ENCODE measurements at places on chromosomes 5 and 9. TPM values are rescaled to one million over a fixed set of nuclear protein-coding genes. Genes with fewer than 3 reads are reported as not detected.

CRHBP gene
- total RNA-seq: not detected

TPPP gene
- 35.4 TPM for total RNA-seq

INSYN2B gene
- not detected for total RNA-seq

TRIM32 gene
- total RNA-seq: 8.6 TPM

TLR4 gene
- total RNA-seq: 1.8 TPM

CHSY3 gene
- not detected for total RNA-seq

Data from T-helper 17 cell (primary cell).